ENCODE measurements at places on chromosomes 3 and 15. TPM values are rescaled to one million over a fixed set of nuclear protein-coding genes. Genes with fewer than 3 reads are reported as not detected.

TTLL13 gene
- 0.14 TPM for total RNA-seq

C3orf85 gene
- not detected for total RNA-seq

SLC12A6 gene
- 7.0 TPM for total RNA-seq

SPSB4 gene
- total RNA-seq: 0.38 TPM

SERPINI2 gene
- total RNA-seq: not detected

GOLGA8G gene
- not detected for total RNA-seq

All from A549 treated with ZK216348 at 1 μM for 4 hours (cell line).